ENCODE measurements at places on chromosomes 5 and 9. TPM values are rescaled to one million over a fixed set of nuclear protein-coding genes. Genes with fewer than 3 reads are reported as not detected.

The GRAMD2B gene
- total RNA-seq = 38.8 TPM

The PCDHA13 gene
- 3.2 TPM for total RNA-seq

The C5 gene
- total RNA-seq = 2.9 TPM

The ZSWIM6 gene
- total RNA-seq = 4.3 TPM

The TXNDC8 gene
- not detected for total RNA-seq

The LHX6 gene
- total RNA-seq = 16.5 TPM

The AOPEP gene
- 23.1 TPM for total RNA-seq

The GABRA1 gene
- total RNA-seq = not detected

The PTGER4 gene
- total RNA-seq = 48.5 TPM

The SYNPO gene
- total RNA-seq = 8.4 TPM

The KIF12 gene
- 6.3 TPM for total RNA-seq

The RIGI gene
- 5.4 TPM for total RNA-seq

The DNAH5 gene
- total RNA-seq = 3.5 TPM

The THG1L gene
- total RNA-seq = 45.1 TPM

The CNOT6 gene
- 10.6 TPM for total RNA-seq

The TSSK1B gene
- 0.33 TPM for total RNA-seq

The ARL14EPL gene
- total RNA-seq = not detected

The WDR38 gene
- total RNA-seq = not detected

The SLCO6A1 gene
- total RNA-seq = not detected

The RFK gene
- total RNA-seq = 9.7 TPM

The DRD1 gene
- not detected for total RNA-seq

The IFNA8 gene
- not detected for total RNA-seq

The DDX46 gene
- total RNA-seq = 36.8 TPM

The DIRAS2 gene
- total RNA-seq = not detected

The SLC34A3 gene
- 1.0 TPM for total RNA-seq

The EIF4E1B gene
- not detected for total RNA-seq

The TRPM3 gene
- not detected for total RNA-seq

The MGAT4B gene
- 113 TPM for total RNA-seq

The SPATA31A6 gene
- not detected for total RNA-seq

The TTC23L gene
- total RNA-seq = 0.84 TPM

The PRR7 gene
- total RNA-seq = 47.2 TPM

The STKLD1 gene
- 4.1 TPM for total RNA-seq

The MARVELD2 gene
- total RNA-seq = 12.5 TPM

The SHC3 gene
- 0.66 TPM for total RNA-seq

The SHB gene
- total RNA-seq = 56.4 TPM

The TMEM252 gene
- total RNA-seq = not detected

The TMEFF1 gene
- not detected for total RNA-seq

The RGP1 gene
- 14.3 TPM for total RNA-seq

Measured in PC-3 (cell line).